Transverse colon (tissue), 4 donors: ENCODE measurements at places on chromosomes 1 and 21. TPM values are rescaled to one million over a fixed set of nuclear protein-coding genes. Genes with fewer than 3 reads are reported as not detected.

The LDLRAD1 gene
- total RNA-seq: not detected

The AMY2A gene
- total RNA-seq: not detected

The RNF11 gene
- total RNA-seq: 43.8 TPM

DNA sequence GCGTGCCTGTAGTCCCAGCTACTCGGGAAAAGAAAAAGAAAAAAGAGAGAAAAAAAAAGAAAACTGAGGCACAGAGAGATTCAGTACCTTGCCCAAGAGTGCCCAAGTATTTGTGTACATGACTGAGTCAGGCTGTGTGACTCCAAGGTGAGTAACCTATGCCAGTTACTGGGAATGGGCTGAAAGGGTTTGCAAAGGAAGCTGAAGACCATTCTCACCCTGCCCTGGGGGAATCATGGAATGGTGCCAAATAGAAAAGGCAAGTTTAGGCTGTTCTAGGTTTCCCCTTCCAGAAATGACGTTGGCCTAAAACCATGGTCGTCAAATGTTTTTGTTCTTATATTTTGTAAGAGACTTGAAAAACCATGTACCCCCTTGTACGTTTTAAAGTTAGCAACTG, 37.9 kb upstream of the LRIG2 start:
- no peak for DNase-seq

DNA sequence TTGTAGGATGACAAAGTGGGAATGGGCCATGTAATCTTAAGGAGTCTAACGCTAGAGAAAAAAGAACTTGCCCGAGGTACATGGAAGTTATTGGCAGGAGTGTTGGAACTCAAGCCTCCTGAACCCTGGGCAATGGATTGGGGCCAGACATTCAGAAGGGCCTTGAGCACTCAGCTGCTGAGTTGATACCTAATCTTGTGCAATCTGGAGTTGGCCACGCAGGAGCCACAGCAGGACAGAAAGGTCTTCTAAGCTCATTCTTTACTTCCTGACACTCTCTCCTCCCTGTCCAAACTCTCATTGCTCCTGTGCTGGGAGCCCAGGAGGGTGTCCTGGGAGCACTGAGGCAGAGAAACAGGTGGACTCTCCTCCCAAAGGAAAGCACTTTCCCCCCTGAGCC, 25.1 kb upstream of the CSF1 start:
- DNase-seq: no peak

GRCh38 chr1:90356101-90356500, 361.0 kb downstream of the BARHL2 start:
- DNase-seq: no peak

DNA sequence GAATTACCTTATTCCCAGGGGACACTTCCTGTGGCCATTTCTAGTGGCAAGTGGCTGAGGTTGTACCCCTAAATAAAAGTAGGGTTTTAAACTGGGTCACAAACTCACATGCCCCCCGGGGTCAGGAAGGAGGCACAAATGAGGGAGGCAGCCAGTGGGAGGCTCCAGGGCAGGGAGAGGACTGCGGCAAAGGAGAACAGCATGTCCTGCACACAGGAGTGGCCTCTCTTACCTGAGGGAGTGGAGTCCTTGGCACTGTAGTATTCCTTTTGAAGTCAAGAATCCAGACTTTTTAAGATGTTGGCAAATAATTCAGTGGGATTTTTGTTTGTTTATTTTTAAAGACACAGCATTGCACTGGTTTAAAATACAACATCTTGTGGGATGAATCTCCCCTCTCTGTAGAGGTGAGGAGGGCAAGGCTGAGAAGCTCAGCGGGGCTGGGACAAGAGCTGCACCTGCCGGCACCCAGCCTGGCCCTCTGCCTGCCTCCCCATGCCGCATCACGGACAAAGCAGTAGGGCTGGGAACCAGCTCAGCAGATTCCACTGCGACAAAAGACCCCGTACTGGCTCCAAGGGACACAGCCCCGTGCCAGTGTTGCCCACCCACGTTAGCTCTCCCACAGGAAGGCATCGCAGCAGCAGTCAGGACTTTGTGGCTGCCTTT, 22.2 kb downstream of the SPSB1 start:
- no peak for DNase-seq

DNA sequence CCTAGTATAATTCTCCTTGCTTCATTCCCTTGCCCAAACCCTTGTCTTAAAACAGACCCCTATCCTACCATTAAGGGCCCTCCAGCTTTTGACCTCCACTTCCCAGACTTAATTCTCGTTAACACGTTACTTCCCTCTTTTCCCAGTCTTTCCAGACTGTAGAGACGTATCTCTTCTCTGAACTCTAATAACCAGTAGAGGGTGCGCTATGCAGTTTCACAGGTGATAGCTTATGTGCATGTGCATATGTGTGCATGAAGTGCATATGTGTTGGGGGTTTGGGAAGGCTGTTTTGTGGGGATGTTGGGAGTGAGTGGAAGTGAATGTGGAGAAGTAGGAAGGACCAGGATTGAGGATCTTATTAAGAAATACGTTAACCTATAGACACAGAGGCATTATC, 78.1 kb upstream of the CCDC190 start:
- no peak for DNase-seq

- DNase-seq: no peak
Observed at GRCh38 chr1:224851848-224852261, 77.6 kb upstream of the DNAH14 start.

GRCh38 chr1:109493227-109493626, 667 bp upstream of the CYB561D1 start:
- DNase-seq: no peak

DNA sequence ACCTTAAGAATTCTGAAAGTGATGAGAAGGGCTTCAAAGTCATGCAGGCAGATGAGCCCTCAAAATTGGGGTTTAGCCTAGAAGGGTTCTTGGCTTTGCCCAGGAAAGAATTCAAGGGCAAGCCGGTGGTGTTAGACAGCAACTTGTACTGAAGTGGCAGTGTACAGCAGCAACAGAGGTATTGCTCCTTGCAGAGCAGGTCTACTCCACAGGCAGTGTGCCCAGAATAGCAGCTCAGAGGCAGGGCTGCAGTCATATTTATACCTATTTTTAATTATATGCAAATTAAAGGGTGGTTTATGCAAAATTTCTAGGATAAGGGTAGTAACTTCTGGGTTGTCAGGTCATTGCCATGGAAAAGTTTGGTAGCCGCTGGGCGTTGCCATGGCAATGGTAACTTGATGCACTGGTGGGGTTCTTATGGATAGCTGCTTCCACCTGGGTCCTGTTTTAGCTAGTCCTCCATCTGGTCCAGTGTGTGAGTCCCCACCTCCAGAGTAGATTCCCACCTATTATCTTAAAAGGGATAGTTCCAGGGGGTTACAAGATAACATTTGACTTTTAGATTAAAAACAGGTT, 57.9 kb upstream of the CR2 start:
- no peak for DNase-seq

- DNase-seq: no peak
Observed at GRCh38 chr21:43278766-43279577, 110.2 kb downstream of the CRYAA start.

DNA sequence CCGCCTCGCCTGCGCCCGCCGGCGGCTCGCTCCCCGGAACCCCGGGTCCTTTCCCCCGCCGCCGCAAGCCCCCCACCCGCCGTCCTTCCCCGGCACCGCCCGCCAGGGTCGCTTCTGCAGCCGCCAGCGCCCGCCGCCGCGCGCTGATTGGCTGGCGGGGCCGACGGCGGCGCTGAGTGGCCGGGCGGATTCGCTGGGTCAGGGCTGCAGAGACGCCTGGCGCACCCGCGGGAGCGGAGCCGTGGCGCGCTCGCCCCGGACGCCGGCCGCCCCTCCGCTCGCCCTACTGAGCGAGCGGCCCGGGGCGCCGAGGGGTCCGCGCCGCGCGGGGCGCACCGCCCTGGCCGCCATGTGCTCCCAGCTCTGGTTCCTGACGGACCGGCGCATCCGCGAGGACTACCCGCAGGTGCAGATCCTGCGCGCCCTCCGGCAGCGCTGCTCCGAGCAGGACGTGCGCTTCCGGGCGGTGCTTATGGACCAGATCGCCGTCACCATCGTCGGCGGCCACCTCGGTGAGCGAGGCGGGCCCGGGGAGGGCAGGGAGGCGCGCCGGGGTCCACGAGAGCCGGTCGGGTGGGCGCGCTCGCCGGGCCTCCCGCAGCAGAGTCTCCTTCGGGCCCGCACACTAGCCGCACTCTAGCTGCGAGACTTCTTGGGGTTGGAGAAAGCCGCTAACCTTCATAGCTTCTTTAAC, at the start of gene RIMKLA:
Gene RIMKLA (plus strand): TSS at position 207 of the 694 bp plus-strand sequence. CDS start 143 bp downstream, at position 350.
- peak; percentile 69 for DNase-seq

DNA sequence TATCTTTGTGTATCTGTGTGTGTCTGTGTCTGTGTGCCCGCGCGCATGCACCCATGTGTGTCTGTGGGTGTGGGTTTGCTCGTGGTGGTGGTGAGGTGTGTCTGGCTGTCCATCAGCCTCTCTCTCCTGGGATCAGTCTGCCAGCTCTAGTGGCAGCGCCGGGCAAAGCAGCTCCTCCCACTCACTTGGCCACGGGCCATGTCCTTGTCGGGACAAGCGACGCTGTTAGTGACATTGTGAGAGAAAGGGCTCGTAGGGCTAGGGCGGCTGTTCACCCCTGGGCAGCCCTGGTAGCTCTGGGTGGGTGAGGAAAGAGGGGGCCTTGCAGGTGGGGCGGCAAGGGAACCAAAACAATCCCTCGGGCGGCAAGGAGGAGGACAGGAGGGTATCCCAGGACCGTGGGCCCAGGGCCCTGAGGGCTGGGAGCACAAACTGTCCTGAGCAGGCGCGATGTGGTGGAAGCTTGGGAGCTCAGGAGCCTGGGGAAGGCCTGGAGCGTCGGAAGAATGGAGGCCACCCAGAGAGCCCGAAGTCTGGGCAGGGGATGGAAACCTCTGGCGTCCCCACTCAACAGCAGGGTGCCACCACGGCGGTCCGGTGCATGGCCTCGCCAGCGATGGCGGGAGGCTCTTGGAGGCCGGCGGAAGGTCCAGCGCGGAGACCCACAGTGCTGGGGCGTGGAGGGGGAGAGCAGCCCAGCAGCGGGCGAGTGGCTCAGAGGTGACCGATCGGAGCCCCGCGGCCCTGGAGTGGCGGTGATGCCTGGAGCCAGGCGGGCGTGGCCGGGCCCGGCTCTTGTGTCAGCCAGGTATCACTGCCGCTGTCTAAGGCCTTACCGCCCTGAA, 140.5 kb downstream of the LIPI start:
- no peak for DNase-seq

GRCh38 chr1:77100875-77101274, 118.4 kb downstream of the PIGK start:
- no peak for DNase-seq

DNA sequence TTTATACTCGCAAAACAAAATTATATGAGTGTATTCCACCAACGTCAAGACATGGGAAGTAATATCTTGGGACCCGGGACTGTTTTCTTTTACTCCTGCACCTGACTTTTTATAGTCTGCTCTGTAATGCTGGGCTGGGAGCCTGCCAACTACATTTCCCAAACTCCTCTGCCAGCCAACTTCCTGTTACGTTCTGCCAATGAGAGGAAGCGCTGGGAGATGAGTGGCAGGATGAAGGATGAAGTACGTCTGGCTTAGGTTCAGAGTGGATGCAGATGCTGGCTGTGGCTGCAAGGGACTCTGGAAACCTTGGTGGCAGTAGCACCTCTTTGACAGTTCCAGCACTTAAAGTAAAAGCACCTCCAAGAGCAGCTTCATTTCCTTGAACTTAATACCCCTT, 59.6 kb downstream of the USP24 start:
- peak; percentile 38 for DNase-seq

- no peak for DNase-seq
Observed at GRCh38 chr1:108831225-108831624, 25.7 kb downstream of the AKNAD1 start.

GRCh38 chr1:3323021-3323795, 131.3 kb upstream of the ARHGEF16 start:
- peak; percentile 50 for DNase-seq

DNA sequence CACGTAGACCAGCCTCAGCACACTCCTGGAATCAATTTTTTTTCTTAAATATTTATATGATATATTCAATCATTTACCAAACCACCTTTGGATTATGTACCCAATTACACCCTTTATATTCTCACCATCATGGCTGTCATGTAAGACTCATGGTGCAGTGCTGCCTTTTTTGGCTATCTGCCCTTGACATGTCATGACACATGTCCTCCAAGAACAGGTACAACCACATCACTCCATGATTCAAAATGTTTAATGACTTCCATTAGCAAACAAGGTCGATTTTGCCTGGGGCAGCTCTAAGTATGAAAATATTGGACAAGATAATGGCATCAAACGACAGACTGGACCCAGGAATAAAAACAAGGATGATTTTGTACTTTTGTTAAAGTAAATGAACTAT, 861.1 kb upstream of the ADAMTS5 start:
- DNase-seq: no peak

DNA sequence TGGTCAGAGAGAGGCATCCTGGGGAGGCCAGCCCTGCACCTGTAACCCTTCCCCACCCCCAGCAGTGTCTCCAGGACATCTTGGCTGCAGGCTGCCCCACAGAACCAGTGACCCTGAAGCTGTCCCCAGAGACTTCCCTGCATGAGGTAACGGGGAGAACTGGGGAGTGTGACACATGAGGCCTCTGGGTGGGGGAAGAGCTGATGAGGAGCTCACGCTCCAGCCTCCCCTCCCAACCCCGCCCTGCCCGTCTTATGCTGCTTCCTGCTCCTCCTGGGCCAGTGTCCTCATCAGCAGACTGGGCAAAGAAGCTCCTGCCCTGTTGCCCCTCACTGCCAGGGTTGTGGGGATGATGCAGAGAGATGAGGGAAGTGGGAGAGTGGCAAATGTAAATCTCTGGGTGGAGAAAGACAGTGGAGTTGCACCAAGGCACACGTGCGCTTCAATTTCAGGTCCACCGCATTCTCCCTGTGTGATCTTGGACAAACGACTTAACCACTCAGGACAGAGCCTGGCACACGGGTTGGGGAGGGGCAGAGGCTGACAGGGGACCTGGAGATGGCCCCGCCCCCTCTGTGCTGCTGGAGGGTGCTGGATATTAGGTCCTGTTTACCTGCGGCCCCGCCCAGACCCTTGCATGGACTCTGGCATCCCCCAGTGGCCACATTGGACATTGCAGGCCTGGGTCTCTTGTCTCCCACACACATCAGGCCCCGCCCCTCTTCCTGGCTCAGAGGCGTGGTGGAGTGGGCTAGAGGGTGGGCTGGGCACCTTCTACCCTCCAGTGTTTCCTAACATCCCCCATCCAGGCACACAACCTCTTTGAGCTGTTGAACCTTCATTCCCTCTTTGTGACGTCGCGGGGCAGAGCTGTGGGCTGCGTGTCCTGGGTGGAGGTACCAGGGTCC, 12.3 kb downstream of the CLCNKB start:
- peak; percentile 92 for DNase-seq
